ENCODE measurements at places on chromosomes 12 and 14.

DNA sequence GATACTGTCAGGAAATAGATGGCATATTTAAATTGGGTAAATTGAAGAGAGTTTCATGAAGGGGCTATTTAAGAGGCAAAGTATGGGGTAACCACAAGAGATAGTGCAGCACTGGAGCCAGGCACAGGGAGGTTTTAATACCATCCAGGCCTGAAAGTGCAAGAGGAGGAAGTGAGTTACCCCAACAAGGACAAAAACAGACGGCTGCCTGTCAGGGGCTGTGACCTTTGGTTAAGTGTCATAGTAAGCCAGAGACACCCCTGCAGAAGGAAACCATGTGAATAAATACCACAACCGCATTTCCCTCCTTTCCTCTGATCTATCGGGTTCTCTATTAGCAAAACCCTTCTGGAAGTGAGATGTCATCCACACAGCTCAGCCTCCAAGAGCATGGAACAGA, 122.0 kb upstream of the DHRS4 start:
- DNase-seq, result no peak

GRCh38 chr14:20742132-20742531, 3.6 kb upstream of the EDDM3A start:
- DNase-seq, result no peak

DNA sequence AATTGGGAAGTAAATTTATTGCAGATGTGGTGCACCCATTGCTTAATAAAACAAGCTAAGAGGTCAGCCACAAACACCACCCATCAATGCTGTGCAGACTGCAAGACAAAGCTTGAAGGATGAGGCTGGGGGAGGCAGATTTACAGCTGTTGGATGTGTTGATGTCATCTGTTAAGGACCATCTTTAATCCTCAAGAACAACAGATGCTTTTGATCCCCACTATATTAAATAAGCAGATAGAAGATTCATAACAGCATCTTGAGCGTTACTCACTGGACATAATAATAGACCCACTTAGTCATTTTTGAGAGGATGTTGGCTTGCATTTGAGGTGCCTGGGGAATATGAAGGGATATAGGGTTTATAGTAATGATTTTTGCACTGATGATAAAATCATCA, 58.8 kb downstream of the GPR68 start:
- peak; percentile 78 for DNase-seq

DNA sequence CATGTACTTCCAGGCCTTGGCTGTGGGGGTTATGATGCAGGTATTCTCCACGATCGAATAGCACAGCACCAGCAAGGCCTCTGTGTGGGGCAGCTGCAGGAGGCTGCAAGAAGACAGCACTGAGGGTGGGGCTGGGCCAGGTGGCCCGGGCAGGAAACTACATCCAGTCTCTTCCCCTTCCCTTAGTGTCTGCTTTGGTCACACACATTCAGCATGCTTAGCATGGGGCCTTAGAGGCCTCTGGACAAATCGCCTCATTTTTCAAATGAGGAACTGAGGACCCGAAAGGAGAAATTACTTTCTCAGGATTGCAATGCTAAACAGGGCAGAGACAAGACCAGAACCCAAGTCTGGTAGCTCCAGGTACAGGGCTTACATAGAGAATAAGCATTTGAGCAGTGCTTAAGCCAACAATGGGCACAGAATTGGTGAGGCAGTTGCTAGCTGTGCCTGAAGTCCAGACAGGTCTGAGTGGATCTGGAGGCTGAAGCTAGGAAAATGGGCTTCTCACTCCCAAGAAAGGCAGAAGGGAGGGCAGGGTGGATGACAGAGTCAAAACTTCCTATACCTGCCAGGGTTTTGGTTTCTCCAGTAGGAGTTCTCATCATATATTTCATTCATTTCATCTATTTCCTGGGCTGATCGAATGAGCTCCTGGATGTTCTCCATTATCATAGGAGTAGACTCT, 3.5 kb downstream of the ACRBP start:
- DNase-seq, result no peak

DNA sequence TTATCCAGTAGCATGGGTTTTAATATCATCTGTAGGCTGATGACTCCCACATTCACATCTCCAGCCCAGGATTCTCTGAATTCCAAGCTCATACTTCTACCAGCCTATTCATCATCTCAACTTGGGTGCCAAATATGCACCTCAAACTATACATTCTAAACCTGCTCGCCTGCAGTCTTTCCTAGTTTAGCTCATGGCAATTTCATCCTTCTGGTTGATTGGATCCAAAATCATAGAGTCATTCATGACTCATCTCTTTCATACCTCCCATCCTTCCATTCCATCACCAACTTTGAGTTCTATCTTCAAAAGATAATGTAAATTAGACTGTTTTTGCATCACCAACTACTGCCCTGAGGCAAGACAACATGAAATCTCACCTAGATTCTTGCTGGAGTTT, 99.7 kb upstream of the EGLN3 start:
- peak; percentile 25 for DNase-seq

GRCh38 chr14:101418601-101419000, 142.7 kb upstream of the DIO3 start:
- no peak for DNase-seq

- DNase-seq, result no peak
Measured at GRCh38 chr12:49344486-49345050, 2.1 kb upstream of the DNAJC22 start.

DNA sequence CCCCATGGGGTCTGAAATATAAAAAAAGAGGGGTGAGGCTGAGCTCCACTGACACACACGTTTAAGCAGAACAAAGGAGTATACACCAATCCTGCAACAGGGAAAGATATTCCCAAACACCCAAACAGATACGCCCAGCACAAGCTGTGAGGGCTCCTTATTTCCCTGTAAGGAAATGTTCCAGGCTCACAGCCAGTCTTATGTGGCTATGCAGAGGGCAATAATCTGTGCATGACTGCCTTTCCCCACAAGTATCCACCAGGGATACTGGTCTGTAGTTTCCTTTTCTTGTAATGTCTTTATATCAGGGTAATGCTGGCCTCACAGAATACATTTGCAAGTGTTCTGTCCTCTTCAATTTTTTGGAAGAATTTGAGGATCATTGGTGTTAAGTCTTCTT, 141.7 kb upstream of the DAAM1 start:
- DNase-seq, result no peak

- peak; percentile 43 for DNase-seq
Measured at GRCh38 chr14:23916004-23916403, 37.6 kb upstream of the DHRS4 start.

GRCh38 chr12:130765186-130765659, 49.1 kb upstream of the RIMBP2 start:
- DNase-seq, result peak; percentile 72

DNA sequence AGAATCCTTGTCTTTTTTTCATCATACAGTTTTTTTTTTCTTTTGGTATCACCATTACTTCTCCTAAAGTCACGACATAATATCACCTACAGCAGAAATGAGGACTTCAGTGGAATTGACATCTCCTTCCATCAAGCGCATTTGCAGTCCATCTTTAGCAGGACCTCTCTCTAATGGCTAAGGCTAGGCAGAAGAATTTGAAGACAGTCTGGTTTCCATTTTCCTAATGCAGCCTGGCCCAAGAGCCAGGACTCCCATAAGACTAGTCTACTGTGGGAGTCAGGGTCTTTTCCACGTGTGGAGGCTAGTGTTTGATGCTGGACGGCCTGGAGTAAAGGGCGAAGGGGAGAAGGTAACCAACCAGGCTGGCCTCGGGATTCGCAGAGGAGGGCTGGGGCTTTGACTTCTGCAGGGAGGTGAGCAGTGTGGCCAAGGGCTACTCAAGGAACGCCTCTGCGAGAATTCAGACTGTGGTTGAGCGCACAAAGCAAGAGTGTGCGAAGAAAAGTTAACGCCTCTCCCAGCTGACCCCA, 769 bp upstream of the ZNF740 start:
- DNase-seq, result no peak

- no peak for DNase-seq
Measured at GRCh38 chr14:68654471-68654941, 138.4 kb downstream of the ZFP36L1 start.

DNA sequence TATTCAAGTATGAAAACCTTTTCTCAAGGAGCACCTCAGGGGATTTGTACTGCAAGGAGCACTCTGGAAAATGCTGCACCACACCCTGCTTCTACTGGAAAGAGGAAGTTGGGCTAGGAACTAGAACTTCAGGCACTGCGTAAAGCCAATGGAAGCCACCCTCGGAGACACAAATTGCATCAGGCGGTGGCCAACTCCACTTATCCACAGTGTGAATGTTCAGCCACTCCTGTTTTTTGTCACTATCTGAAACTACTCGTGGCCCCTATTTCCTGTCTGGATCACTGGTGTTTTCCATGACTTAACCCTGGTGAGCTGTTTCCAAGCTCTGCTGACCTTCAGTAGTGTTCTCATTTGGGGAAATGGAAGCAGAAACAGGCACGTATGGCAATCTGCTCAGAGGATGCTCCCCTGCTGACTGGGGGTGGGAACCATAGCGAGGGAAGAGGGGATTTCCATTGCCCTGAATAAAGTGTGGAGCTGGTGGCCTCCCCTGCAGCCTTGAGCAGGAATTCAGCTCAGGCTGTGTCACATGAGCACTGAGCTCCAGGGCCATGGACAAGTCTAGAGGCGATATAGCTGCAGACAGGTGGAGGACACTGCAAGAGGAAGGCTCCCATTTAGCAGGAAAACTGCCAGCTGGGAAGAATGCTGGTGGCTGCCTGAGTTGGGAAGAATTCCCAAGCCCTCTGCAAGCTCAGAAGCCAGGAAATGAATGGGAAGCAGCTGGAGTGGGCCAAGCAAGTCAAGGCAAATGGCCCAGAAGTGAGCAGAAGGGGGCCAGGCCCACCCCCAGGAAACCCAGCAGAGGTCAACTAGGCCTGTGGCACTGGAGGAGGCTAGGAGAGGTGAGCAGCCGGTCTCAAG, 50.5 kb upstream of the RAP1B start:
- peak; percentile 22 for DNase-seq

DNA sequence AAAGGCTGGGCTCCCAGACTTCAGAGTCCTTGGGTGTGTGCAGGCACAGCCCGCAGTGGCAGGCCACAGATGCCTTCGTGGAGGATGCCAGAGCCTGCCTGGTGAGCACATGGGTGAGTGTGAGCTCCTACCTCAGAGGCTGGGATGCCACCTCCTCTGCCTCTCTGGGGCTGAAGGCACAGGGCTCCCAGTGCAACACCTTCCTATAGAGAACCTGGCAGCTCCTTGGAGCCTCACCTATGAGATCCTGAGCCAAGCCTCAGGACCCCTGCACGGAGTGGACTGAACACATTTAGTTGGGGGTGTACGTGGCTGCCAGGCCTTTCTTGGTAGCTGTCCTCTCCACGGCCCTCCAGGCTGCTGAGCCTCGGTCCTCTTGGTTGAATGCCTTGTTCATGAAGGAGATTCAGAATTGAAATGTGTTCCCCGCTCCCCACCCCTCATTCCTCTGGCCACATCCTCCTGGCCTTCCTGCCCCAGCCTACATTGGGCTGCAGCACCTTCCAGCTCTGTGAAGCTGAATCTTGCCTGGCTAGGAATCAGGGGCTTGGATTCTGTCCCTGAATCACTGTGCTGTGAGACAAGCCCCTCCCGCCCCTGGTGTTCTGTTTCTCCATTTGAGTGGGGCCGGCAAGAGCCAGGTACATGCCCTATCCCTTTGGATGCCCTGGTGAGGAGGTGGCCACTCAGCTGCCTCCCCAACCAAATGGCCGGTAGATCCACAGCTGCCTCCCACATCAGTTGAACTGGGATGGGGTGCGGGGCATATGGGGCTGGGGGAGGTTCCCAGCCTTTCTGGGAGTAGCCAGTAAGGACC, 38.7 kb upstream of the TRAF3 start:
- DNase-seq, result no peak

DNA sequence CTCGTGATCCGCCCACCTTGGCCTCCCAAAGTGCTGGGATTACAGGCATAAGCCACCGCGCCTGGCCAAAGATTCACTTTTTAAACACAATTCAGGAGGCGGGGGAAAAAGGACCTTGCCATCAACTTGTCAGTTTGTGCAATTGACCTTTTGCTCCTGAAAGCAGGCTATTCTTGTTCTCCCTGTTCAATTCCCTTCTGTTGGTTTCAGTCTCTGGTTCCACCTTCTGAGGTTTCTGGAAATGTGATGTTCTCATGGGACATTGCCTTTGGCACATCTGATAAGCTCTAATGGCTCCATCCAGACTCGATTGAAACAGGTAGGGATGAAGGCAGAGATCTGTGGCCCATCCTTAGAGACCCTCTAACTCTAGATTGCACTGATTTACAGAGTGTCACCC, 17.9 kb upstream of the CCDC85C start:
- DNase-seq, result no peak

- peak; percentile 40 for DNase-seq
Measured at GRCh38 chr12:121806009-121806545, 2.3 kb downstream of the SETD1B start.

DNA sequence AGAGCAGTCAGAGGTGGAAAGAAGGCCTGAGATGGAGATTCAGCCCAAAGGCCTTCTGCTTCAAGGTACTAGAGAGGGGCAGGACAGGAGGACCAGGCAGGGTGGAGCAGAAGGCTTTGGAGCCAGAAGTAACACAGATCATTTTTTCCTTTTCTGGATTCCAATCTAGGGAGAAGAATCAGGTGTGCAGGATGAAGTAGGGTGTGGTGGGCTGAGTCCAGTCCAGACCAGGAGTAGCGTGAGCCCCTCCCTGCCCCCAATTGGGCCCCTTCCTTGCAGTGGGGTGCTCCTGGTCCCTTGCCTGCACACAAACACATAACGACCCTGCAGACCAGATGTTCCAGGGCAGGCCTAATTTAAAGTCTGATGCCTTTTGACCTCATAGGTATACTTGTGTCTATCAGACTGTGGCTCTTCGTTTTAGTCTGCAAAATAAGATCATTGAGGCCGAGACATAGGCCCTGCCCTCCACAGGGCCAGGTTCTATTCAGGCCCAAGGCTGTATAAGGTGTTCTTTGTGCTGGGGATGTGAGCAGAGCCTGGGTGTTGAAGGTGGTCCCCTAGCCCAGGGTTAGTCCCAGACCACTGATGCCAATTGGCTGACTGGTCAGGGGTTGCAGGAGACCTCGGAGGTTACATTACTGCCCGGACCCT, 1.0 kb upstream of the NYNRIN start:
- DNase-seq, result no peak

- DNase-seq, result peak; percentile 9
Measured at GRCh38 chr12:48615681-48616080, 45.8 kb upstream of the LALBA start.

- DNase-seq, result peak; percentile 98
Measured at GRCh38 chr12:47881826-47882427, 22.9 kb downstream of the VDR start.

DNA sequence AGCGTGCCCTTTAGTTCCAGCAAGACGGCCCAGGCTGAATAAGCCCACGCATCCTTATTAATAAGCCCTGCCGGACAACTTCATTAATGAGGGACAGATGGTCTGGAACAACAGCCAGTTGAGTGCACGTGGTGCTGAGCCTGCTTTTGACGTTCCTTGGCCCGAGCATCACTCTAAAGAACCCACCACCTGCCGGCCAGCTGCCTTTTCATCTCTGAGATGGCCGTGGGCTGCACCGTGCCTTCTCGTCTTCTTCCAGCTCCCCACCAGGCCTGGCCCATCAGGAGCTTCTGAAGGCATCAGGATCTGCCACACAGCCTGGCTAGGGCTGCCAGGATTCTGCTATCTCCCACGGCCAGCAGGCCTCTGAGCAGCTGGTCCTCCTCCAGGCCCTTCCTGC, 80.0 kb downstream of the AACS start:
- DNase-seq, result peak; percentile 52

All from GM23248 (cell line).